ENCODE measurements at places on chromosomes 4 and X.

DNA sequence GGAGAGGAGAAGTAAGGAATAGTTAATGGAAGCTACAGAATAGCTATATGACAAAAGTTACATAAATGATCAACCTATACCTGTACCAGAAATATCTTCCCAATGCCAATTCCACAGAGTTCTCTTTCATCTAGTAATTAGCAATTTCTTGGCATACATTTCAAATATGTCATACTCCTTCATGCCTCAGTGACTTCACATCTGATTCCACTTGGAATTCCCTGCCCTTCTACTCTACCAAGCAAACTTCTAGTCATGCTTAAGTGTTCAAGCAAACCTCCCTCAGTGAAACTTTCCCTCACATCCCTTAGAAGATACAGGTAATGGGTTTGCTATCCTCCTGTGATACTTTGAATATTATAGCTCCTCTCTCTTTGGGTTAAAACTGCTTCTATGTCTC, 127.1 kb downstream of the KLHL13 start:
- DNase-seq = no peak

DNA sequence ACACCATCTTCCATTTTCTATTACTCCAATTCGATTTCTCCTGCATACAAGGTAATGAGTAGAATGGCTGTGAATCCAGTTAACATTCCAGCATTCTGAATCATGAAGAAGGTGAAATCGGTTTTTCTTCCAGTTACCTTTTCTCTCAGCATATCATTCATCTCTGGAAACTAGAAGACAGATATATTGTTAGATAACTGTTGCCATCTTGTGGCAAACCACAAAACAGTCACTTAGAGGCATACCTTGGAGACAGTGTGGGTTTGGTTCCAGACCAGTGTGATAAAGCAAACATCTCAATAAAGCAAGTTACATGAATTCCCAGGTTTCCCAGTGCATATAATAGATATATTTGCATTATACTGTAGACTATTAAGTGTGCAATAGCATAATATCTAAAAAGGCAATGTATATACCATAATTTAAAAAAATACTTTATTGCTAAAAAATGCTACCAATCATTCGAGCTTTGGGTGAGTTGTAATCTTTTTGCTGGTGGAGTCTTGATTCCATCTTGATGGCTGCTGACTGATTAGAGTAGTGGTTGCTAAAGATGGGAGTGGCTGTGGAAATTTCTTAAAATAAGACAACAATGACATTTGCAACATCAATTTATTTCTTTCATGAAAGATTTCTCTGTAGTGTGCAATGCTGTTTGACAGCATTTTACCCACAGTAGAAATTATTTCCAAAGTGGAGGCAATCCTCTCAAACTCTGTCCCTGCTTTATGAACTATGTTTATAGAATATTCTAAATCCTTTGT, 82.1 kb downstream of the SLC39A8 start:
- no peak for DNase-seq

DNA sequence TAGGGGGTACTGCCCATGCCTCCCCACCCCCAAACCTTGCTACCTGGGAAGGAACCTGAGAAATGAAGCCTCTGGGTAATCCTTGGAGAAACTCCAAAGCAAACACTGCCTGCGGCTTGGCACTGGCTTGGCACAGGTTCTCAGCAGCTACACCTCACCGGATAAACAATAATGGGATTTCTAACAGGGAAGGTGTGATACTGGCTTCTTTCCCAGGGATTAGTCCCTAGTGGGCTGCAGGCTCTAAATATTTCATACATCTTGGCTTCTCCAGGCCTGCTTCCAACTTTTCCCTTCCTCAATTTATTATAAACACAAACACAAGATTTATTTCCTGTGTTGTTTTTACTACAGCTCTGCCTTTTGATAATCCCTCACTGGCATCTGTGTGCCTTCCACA, 12.5 kb downstream of the SEC24D start:
- DNase-seq = no peak

GRCh38 chrX:102784550-102784949, 64.0 kb downstream of the GPRASP3 start:
- DNase-seq = no peak

- DNase-seq = no peak
Observed at GRCh38 chr4:186882293-186882692, 158.6 kb upstream of the FAT1 start.

DNA sequence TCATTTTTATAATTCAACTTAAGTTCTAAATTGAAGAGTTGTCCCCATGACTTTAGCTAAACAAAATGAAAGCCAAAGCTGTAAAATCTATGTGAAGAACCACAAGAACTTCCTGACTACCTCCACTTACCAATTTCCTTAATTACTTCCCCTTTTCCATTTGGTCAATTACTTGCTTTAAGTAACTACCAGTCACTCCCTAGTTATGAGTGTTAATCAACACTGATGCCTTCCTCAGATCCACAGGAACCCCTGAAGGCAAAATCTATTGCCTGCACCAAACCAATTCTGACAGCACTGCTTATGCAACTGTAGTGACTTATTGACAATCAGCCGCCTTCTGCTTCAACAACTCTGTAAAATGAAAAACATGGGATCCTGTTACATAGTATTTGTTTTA, 10.5 kb downstream of the RBMX start:
- DNase-seq = no peak

GRCh38 chrX:45868425-45868824, 667.7 kb upstream of the DIPK2B start:
- DNase-seq = no peak

- no peak for DNase-seq
Observed at GRCh38 chr4:113821856-113822255, 60.3 kb upstream of the CAMK2D start.

DNA sequence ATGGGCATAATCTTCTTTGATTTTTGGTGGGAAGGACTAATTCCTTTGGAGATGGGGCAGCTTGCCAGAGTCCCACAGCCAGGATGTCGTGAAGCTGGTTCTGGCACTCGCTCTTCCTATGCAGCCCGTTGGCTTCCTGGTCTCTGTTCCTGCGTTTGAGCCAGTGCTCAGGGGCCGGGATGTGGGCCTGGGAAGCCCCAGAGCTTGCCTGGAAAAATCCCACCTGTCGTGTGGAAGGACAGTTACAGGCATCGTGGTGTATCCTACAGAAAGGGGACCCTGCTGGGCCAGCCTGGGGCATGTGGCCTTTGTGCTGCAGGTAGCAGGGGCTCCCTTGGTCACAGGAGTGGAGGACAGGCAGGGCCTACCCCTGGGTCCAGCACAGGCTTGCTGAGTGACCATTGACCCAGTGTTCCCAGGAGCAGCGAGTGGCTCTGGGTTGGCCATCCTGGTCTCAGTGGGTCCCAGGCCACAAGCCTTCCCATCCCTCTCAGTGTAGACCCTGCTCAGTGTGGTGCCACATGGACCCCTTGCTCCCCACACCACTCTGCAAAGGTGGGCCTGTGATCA, 50.2 kb downstream of the ADRA2C start:
- no peak for DNase-seq
